Stimulated activated CD8-positive, alpha-beta memory T cell treated with anti-CD3 and anti-CD28 coated beads, Interleukin-15, amount 100 ng/mL, for 4 hours (primary cell): ENCODE measurements at places on chromosomes 12 and 14.

- no peak for DNase-seq
These were observed 22.7 kb upstream of the SPTSSA start for GRCh38 chr14:34484726-34485125.

GRCh38 chr12:10033783-10034545 is 3.5 kb downstream of the CLEC9A start:
- DNase-seq: no peak

- DNase-seq: no peak
These were observed 38.5 kb upstream of the SLCO1C1 start for GRCh38 chr12:20656600-20656999.

- DNase-seq: no peak
These were observed 440.0 kb downstream of the SLC16A7 start for GRCh38 chr12:60035835-60036234.
